HT-29 (cell line): ENCODE measurements at places on chromosomes 3 and 15. TPM values are rescaled to one million over a fixed set of nuclear protein-coding genes. Genes with fewer than 3 reads are reported as not detected.

- no peak for DNase-seq
These were observed 75.4 kb upstream of the PLXNA1 start for GRCh38 chr3:126907557-126907956.

- DNase-seq = peak; percentile 42
These were observed 5.1 kb upstream of the MUC20 start for GRCh38 chr3:195715583-195716266.

SLC22A13 gene
- total RNA-seq = 0.25 and 0.26 TPM in 2 replicates

CD276 gene
- total RNA-seq = 70.6 and 84.1 TPM in 2 replicates

DNA sequence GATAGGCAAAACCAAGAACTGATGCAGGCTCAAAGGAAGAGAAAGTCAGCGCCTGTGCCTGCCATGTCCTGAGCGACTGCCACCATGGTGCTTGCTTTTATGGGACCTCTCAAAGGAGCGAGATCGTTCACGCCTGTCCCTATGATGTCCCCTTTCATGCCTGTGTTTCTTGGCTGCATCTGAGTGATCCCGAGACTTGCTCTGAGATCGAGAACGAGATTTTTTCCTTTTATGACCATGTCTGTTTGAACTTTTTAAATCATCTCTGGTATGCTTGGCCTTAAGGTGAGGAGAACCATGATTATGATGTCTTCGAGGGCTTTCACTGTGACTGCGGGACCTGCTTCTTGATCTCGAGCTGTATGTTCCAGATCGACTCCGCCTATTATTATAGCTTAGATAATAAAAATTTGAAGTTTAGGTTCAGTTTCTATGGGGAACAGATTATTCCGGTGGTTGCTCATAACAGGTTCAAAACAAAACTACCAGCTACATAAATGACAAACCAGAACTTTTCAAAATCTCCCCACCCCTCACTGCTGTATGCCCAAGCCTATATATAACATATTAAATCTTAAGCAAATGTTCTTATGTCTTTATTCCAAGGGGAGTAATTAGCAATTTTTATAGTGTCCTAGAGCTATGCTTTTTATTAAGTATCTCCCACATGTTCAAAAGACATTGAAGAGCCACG is 11.6 kb downstream of the CCNL1 start:
- DNase-seq = no peak

DNA sequence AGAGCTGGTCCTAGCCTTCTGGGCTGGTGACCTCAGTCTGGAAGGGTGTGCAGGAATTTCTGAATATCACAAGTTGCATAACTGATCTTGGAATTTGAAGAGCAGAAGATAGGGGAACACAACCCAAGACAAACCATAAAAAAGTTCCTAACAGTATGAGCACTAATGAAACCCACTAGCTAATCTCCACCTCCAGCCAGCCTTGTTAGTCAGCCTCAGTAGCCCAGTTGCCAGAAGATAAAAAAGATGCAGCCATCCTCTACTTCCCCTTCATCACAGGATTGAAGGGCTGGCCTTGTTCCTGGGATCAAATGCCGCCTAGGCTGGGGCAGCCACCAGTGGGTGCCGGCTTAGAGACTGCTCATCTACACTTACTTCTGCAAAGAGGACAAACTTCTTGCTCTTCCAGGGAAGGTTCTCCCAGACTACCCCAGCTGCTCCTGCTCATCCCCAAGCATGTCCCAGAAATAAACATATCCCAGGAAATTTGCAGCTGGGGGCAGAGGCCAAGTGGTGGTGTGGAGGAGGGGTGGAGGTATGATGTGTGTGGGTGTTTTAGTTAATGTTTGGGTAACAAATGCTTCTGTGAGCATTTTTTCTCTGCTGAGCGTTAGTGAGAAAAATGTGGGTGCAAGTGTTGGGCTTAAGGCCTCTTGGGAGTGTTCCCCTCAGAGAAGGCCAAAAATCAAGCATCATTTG is 9.2 kb upstream of the ITGA11 start:
- DNase-seq = no peak

- no peak for DNase-seq
These were observed 538.9 kb upstream of the GRM7 start for GRCh38 chr3:6321999-6322398.

CRBN gene
- 6.4 and 8.4 TPM in 2 replicates for total RNA-seq
